ENCODE measurements at places on chromosomes 11 and 22.

- no peak for DNase-seq
These were observed 10.5 kb upstream of the FUT4 start for GRCh38 chr11:94533206-94533605.

DNA sequence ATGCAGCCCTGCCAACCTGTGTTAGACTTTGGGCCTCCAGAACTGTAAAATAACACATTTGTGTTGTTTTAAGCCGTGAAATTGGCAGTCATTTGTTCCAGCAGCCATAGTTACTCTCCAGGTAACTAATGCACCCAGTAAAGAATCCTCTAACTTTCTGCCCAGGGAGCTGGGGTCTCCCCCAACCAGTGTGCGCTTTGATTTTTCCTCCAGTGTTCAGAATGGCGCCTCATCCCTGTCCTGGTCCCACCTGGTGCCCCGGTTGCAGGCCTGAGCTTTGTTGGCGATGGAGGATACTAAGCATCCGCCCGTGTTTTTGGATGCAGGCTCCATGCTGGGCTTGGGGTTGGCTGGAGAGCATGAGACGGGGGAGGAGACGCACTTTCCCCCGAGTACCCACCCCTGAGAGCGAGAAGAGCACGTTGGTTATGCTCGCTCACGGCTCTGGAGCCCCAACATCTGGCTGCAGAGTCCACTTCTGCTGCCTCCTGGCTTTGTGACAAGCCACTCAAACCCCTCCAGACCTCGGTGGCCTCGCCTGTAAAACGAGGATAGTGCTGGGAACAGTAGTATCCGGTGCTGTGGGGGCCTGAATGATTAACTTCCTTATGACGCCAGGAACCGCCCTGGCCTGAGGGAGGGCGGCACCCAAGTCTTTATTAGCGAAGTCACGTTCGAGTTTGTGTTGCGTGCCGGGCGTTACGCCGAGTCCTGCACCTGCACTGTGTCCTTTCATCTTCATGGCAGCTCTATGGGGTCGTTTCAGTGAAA lies 25.8 kb downstream of the MRGPRD start:
- no peak for DNase-seq

DNA sequence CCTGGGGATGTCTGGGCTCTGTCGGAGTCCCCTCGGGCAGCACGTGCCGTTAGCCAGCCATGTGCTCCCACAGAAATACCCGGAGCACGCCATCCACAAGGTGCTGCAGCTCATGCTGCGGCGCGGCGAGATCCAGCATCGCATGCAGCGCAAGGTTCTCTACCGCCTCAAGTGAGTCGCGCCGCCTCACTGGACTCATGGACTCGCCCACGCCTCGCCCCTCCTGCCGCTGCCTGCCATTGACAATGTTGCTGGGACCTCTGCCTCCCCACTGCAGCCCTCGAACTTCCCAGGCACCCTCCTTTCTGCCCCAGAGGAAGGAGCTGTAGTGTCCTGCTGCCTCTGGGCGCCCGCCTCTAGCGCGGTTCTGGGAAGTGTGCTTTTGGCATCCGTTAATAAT lies 24.1 kb downstream of the MCM5 start:
- DNase-seq: no peak

DNA sequence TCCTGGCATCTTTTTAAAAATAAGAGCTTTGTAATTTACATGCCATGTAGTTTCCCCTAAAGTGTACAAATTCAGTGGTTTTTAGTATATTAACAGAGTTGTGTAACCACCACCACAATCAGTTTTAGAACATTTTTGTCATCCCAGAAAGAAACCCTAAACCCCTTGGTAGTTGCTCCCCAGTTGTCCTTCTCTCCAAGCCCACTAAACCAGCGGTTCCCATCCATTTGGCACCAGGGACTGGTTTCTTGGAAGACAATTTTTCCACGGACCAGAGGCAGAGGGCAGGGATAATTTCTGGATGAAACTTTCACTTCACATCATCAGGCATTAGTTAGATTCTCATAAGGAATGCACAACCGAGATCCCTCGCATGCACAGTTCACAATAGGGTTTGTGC lies 22.6 kb downstream of the CABIN1 start:
- DNase-seq: no peak

All from A673 (cell line).